ENCODE measurements at places on chromosomes 6 and 20.
A peak's percentile ranks its signal among the peaks of the same experiment; 100 is the strongest.

- no peak for DNase-seq
These were observed 229.9 kb upstream of the GRIK2 start for GRCh38 chr6:101163611-101164010.

DNA sequence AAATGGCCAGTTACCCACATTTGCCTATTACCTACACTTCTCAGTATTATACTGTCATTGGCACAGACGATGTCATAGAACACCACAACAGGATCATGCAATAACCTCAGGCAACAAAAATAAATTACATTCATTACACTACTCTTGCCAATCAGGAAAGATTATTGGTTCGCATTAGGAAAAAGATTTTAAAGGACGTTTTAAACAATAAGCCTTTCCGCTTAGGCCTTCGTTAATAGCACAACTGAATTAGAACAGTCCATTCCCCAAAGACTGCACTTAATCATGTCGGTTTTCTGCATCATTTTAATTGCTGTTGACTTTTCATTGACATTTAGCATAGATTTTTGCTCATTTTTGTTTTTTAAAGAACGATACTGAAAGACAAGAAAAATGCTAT lies 912 bp upstream of the SENP6 start:
- DNase-seq = no peak

DNA sequence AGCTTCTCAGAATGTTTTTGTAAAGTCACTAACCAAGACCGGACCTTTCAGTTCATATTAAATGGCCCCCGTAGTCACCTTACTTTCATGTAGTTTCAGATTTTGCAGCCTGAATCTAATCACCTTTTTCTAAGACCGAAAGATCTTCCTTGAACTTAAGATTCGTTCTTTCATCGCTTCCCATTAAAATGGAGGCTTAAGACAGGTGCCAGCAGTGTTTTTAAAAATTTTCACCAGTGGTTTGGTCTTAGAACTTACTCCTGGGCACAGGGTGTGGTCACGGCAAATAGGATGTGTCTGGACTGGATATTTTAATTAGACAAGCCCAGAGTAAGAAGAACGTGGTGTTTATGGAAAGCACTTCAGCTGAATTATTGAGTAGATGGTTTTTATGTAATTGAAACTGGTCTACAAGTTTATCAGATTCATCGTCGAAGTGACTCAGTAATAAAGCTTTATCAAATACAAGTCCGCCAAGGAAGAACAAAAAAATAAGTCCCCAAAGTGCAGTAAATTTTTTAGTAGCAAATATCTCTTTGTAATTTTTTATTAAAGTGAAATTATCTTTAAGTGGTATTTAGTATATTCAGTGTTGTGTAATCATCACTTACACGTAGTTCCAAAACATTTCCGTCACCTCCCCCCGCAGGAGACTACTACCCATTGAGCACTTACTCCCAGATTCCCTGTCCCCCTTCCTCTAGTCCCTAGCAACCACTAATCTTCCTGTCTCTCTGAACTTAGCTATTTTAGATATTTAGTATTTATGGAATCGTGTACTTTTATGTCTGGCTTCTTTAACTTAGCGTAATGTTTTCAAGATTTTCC lies 868 bp downstream of the SRSF3 start:
- DNase-seq = peak; percentile 30

GRCh38 chr6:70956451-70957283 lies at the start of gene B3GAT2:
Gene B3GAT2, minus strand, starts transcription at chr6:70957060. Its CDS starts 631 bp downstream, at chr6:70956429.
- peak; percentile 4 for DNase-seq

DNA sequence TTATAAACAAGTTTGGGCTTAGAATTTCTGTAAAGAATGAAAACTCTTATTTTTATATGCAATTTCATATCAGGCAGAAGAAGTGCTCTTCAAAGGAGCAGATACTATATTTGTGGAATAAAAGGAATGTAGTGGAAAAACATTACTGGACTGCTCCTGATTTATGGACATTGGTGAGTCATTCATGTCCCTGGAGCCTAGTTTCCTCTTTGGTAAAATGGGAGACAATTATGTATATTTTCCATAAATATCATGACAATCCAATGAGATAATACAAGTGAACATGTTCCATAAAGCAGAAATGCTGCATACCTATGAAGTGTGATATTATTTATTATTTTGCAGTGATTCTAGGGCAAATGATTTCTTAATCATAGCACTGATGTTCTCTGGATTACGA lies 445.8 kb upstream of the CITED2 start:
- DNase-seq = no peak

GRCh38 chr6:146917182-146917581 lies 287.0 kb upstream of the STXBP5 start:
- no peak for DNase-seq

Measured in activated naive CD4-positive, alpha-beta T cell treated with Interleukin-2 at 50 U/mL for 16 hours (primary cell).